ENCODE measurements at places on chromosomes 6 and 20.

DNA sequence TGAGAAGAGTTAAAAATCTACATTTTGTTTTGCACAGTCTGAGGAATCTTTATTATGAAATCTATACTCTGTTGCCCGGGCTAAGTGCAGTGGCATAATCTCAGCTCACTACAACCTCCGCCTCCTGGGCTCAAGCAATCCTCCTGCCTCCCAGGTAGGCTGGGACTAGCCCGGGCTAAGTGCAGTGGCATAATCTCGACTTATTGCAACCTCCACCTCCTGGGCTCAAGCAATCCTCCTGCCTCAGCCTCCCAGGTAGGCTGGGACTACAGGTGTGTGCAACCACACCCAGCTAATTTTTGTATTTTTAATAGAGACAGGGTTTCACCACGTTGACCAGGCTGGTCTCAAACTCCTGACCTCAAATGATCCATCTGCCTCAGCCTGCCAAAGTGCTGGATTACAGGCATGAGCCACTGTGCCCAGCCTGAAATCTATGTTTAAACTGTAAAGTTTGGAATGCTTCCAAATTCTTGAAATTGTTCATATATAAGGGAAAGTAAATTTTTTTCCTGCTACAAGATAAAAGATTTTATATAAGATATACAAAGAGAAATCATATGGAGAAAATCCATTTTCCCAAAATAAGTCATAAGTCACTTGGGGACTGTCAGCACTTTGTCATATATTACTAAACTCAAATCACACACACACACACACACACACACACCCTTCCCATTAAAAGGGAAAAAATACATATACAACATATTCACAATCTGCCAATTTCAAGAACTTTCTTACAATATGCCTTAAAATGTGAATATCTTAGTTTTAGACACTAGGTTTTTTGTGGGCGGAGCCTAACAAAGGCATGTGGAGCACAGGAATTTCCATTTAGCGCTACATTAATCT is 19.4 kb downstream of the PTPRK start:
- no peak for DNase-seq

- DNase-seq: no peak
These were observed 18.2 kb downstream of the WRNIP1 start for GRCh38 chr6:2783188-2783963.

- no peak for DNase-seq
These were observed 102.6 kb downstream of the ATP9A start for GRCh38 chr20:51665543-51666118.

DNA sequence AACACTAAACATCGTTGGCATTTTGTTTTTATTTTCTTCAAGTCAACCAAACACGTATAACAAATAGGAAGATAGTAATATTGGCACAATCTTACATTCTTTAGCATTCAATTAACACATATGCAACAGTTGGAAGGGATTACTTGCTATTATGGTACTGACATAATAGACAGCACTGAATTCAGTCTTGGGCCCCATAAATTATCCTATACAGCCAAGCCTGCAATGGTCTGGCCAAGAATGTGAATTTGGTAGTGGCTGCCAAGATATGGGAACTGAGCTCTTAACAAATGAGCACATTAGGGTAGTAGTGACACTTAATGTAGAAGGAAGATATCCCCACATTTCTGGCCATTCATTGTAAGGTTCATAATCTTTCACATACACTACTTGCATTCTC is 44.8 kb upstream of the ARHGAP18 start:
- DNase-seq: no peak

DNA sequence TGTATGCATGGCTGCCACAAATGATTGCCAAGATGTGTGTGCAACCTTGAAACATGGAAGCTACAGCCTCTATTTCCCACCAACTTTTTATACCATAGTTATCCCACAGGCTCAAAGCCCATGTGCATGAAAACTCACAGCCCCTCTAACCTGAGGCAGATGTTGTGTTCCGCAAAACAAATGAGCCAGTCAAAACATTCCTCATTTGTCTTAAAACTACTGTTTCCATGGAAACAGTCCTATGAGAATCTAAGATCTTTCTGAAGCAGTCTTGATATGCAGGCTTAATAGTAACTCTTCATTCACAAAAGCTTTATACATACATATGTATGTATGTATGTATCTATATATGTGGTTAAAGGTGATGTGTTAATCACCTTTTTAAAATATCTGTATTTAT is 31.2 kb upstream of the MANEA start:
- no peak for DNase-seq

DNA sequence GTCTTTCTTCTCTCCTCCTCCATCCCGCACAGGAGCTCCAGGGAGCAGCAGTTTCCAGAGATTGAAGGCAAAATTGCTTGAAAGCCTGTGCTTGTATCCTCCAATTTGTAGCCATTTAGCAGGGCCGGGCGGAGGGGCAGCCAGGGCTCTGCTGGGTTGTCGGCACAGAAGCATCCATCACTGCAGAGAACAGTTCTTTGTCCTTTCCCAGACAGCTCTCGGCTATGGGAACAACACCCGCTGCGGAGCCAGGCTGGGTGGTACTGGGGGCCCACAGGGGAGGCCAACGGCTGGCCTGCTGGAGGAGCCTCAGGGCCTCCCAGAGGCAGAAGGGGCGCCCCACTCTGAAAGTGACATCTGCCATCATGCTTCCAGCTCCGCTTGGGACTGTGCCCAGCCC is 7.8 kb downstream of the HRH3 start:
- no peak for DNase-seq

DNA sequence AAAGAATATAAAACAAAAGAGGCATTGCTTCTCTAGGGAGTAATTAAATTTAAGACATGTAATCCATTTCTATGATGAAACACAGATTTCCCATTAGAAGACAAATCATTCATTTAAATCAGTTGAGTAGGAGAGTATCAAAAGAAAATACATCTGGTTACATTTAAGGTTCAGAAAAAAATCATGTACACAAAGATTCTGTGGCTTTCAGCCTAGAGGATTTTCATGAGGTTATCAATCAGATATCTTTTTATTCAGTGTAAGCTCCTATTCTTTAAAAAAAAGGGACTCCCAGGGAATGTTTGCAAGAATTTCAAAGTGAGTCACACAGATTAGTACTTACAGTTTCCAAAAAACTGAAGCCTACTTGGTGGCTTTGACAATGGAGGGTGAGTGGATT is 24.9 kb downstream of the COL21A1 start:
- DNase-seq: no peak

DNA sequence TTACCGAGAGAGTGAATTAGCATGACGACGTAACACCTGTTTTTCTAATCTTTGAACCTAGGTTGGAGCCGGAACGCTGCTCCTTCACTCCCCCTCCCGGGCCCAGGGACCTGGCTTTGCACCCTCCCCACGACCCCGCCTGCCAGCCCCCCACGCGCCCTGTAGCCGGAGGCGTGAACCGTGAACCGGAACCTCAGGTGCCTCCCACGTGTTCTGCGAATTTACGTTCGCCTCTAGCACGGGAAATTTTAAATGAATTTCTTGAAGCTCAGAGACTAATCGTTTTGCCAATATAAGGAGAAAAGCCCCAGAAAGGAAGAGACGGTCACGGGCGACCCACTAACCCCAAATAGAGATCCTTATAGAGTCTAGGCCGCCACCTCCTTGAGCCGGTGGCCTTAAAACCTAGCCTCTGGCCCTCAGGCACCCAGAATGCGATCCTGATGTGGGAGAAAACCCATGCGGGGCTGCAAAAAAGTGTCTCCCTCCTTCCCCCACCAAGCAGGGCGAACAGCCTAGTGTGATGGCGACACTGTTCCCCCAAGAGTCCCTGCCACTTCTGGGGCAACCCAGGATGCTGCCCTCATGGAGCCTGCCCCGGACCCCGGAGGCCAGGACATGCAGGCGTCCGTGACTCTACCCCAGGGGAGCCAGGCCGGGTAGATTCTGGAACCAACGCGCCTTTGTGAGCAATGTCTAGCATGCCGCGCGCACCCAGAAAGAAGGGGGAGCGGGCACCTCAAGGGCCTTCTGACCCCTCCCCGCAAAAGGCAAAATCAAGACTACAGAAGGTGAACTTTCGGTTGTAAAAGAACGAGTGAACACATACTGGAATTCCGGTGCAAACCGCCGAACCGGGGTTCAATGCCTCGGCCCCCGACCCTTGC is 2.7 kb upstream of the SIM1 start:
- DNase-seq: no peak

DNA sequence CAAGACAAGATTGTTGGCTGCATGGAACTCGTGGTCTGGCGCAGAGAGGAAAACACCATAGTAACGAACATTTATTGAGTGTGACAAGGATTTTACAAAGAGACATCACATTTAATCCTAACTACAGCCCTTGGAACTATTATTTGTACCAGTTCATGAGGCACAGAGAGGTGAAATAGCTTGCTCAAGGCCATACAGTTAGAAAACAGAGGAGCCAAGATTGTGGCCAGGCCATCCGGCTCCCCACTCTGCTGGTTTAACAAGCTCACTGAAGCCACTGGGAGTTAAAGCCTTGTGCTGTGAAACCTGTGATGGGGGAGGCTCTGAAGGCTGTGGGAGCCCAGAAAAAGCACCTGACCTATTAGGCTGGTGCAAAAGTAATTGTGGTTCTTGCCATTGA is 74.9 kb upstream of the ZNFX1 start:
- no peak for DNase-seq

Measured in activated CD4-positive, alpha-beta T cell treated with anti-CD3 and anti-CD28 coated beads, Interleukin-2, amount 50 U/mL, for 48 hours (primary cell).